ENCODE measurements at places on chromosomes 3 and 15. TPM values are rescaled to one million over a fixed set of nuclear protein-coding genes. Genes with fewer than 3 reads are reported as not detected.

TJP1 gene
- 89.8 TPM for total RNA-seq

DNA sequence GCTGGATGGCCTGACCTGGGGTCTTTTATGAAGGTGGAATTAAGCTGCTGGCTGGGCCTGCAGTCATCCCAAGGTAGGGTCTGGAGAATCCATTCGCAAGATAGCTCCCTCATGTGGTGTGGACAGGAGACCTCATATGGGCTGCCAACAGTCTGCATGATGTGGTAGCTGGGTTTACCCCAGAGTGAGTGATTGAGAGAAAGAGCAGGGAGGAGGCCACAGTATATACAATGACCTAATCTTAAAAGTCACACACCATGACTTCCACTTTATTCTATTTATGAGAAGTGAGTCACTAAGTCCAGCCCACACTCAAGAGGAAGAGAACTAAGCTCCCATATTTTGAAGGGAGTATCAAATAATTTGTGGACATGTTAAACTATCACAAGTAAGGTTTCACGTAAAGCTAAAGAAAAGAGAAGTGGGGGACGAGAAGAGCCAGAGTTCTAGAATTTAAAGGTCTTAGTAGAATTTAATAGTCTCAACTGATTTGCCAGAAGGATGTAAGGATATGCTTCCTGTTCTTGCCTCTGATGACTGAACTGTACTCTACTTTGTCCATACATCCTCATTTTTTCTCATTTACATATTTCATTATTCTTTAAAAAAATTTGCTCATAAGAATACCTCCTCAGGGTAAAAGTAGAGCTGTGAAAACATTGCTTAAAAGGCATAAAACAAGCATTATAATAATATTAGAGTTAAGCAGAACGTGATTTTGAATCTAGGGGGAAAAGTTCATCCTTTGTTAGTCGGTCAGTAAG is 184.4 kb downstream of the PEX5L start:
- H3K27ac ChIP-seq = no peak overlapping the region
- H3K4me1 ChIP-seq = no peaks in the 10 kb centered on the region
- H3K36me3 ChIP-seq = no peaks in the 10 kb centered on the region
- H3K27me3 ChIP-seq = no peaks in the 10 kb centered on the region

DNA sequence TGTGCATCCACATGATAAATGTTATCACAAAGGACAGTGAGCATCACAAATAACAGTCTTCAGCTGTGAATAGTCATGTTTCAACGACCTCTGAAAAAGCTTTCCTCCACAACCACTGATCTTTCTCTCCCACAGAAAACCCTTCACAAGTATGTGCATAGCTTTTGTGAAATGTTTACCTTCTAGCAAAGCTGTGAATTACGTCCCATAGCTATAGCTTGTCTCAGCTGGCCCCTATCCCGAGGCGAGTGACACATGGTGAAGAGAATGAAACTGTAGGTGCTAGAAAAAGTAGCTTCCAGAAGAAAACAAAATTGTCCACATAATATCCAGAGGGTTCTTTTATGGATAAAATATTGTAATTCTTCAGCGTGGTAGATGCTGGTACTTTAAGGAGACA is 182.0 kb downstream of the FGF12 start:
- H3K36me3 ChIP-seq = no peaks in the 10 kb centered on the region
- H3K4me3 ChIP-seq = no peak overlapping the region
- no peaks in the 10 kb centered on the region for H3K4me1 ChIP-seq
- H3K27ac ChIP-seq = no peak overlapping the region
- no peaks in the 10 kb centered on the region for H3K27me3 ChIP-seq

DNA sequence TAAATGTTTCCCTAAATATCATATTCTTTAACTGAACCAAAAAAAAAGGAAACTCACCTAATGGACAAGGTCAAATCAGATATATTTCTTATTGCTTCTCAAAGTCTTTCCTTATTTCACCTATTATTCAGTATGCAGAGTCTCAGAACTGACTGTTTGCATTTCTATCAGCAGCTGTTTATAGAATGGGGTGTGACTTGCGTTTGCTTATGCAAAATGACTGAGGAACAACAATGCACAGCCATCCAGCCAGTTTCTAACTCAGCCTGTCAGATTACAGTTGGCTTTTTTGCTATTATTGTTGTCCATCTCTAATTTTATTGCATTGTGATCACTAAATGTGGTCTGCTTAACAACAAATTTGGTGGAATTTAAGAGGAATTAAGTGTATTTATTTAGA is 40.7 kb downstream of the RAB27A start:
- no peak overlapping the region for H3K4me3 ChIP-seq
- no peaks in the 10 kb centered on the region for H3K27me3 ChIP-seq
- DNase-seq = no peak
- H3K4me1 ChIP-seq = peaks cover 19% of the 10 kb centered on the region
- H3K27ac ChIP-seq = peak overlapping the region; percentile 70

CFAP161 gene
- total RNA-seq = not detected

All from transverse colon (tissue), 4 donors.